ENCODE measurements at places on chromosomes 6 and 20. TPM values are rescaled to one million over a fixed set of nuclear protein-coding genes. Genes with fewer than 3 reads are reported as not detected.

Gene EGFL8
- polyA plus RNA-seq: 0.30 TPM

Gene CEBPB
- 14.4 TPM for polyA plus RNA-seq

Gene GDAP1L1
- polyA plus RNA-seq: not detected

Gene FOXS1
- not detected for polyA plus RNA-seq

Gene RUNX2
- 4.7 TPM for polyA plus RNA-seq

Gene SLC44A4
- not detected for polyA plus RNA-seq

Gene FABP7
- not detected for polyA plus RNA-seq

Gene TAGAP
- 210 TPM for polyA plus RNA-seq

Gene OR2J1
- not detected for polyA plus RNA-seq

Gene SULF2
- polyA plus RNA-seq: 3.6 TPM

Gene TUBB2B
- 0.18 TPM for polyA plus RNA-seq

Gene PRRT1
- polyA plus RNA-seq: 6.2 TPM

Gene SIRPA
- polyA plus RNA-seq: not detected

Gene SLC17A4
- polyA plus RNA-seq: not detected

Gene CCHCR1
- 6.9 TPM for polyA plus RNA-seq

Gene BPI
- not detected for polyA plus RNA-seq

Gene TRIM31
- polyA plus RNA-seq: not detected

Gene NRSN1
- polyA plus RNA-seq: not detected

Gene PNLDC1
- not detected for polyA plus RNA-seq

Gene OR12D3
- not detected for polyA plus RNA-seq

Gene HLA-DOA
- polyA plus RNA-seq: 4.6 TPM

Gene COL19A1
- polyA plus RNA-seq: 0.02 TPM

Gene NT5DC1
- 53.4 TPM for polyA plus RNA-seq

Gene ENPP4
- 3.6 TPM for polyA plus RNA-seq

Gene GABRR2
- not detected for polyA plus RNA-seq

Gene YIPF3
- polyA plus RNA-seq: 74.5 TPM

Gene TMEM170B
- 0.37 TPM for polyA plus RNA-seq

Gene FAM209B
- 0.59 TPM for polyA plus RNA-seq

Gene BANF2
- not detected for polyA plus RNA-seq

Gene C6orf15
- polyA plus RNA-seq: not detected

Gene AVP
- not detected for polyA plus RNA-seq

Gene HAO1
- polyA plus RNA-seq: not detected

Gene DACT2
- polyA plus RNA-seq: not detected

Gene SIM1
- not detected for polyA plus RNA-seq

Gene DDX43
- 0.29 TPM for polyA plus RNA-seq

Gene LINC00237
- polyA plus RNA-seq: not detected

Gene FKBP1C
- polyA plus RNA-seq: not detected

Gene VGLL2
- polyA plus RNA-seq: not detected

Gene PLAGL2
- polyA plus RNA-seq: 5.1 TPM

Gene RBBP8NL
- polyA plus RNA-seq: not detected
